Bone marrow (tissue), 2 donors: ENCODE measurements at places on chromosomes 3 and 15.

DNA sequence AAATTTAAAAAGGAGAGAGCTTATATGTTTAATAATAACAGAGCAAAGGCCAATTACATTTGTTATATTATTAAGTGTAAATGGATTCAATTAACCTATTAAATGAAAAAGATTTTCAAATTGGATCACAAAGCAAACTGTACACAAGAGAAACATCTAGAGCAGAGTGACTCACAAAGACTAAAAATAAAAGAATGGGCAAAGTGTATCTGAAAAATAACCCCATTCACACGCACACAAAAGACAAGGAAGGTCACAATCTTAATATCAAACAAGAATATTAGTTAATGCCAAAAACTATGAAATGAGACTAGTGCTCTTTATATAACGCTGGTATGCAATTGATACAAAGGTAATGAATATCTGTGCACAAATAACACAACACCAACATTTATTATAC is 65.7 kb downstream of the MOBP start:
- no peak for DNase-seq

DNA sequence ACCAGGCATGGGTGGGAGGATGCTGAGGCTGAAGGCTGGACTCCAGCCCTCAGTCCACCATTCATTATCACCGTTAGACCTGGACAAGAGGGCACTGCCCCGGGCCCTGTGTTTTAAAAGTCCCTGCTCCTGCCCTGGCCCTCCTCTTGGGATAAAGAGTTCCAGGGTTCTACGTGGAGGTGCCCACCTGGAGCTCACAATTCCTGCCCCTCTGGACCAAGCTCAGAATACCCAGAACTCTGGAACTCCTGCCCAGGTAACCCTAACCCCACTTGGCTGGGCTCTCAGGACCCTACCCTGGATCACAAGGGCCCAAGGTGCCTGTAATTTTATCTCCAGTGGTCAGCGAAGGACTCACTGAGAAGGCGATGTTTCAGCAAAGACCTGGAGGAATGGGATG is 1.2 kb downstream of the CALML4 start:
- DNase-seq = no peak

DNA sequence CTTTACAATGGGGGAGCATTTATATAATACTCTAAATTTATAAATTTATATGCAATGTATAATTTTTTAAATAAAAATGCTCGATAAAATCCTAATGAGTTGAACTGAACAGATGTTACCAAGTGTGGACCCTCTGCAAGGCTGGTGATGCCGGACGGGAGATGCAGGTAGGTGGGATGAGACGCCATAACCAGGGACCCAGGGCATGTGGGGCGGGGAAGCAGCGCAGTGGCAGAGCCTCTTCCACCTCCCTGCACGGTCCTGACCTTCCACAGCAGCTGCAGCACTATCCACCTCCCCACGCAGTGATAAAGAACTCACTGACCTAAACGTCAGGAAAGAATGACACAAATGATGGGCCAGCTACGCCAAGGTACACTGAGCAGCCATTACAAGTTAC is 12.8 kb downstream of the PCSK6 start:
- DNase-seq = no peak

DNA sequence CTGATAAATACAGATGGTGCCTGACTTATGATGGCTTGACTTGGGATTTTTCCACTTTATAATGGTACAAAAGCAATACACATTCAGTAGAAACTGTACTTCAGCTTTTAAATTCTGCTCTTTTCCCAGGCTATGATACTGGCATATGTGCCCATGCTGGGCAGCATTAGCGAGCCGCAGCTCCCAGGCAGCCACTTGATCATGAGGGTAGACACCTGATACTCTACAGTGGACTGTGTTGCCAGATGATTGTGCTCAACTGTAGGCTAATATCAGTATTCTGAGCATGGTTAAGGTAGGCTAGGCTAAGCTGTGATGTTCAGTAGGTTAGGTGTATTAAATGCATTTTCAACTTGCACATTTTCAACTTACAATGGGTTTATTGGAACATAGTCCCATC is 17.7 kb upstream of the FEM1B start:
- no peak for DNase-seq

GRCh38 chr3:58346368-58346767 is 13.7 kb downstream of the PXK start:
- DNase-seq = no peak

DNA sequence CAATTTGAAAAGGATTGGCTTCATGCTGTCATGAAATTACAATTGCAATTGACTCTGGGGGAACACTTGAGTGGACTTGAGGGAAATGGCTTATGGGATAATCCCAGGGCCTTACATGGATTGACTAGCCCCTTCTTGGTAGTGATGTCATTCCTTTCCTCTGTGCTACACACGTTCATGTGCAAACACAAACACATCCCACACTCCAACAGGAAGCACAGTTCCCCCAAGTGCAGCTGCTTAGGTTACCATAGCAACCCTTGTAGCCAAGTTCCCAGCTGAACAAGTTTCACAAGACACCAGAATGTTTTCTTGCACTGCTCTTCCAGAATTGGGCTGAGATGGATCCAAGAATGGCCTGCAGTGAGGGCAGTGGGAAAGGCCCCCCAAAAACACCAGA is 217.0 kb downstream of the ZNF621 start:
- DNase-seq = no peak

DNA sequence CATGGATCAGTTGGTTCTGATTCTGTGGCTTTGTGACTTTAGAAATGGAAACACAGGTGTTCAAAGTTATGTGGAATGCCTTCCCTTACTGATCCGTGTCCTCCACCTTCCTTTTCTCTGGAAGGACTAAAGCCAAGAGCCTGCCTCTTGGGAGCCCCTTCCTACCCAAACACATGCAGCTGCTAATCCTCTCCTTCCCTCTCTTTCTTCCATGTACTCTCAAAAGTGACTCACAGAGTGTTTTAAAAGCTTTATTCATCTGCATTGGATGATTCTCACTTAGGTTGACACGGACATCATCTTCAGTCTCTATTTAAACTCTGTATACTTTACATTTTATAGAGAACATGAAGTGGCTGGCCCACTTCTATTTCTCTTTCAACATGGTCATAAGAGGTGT is 856.5 kb upstream of the ARPP21 start:
- DNase-seq = no peak

- no peak for DNase-seq
Observed at GRCh38 chr3:8491271-8492144, 10.1 kb upstream of the LMCD1 start.

DNA sequence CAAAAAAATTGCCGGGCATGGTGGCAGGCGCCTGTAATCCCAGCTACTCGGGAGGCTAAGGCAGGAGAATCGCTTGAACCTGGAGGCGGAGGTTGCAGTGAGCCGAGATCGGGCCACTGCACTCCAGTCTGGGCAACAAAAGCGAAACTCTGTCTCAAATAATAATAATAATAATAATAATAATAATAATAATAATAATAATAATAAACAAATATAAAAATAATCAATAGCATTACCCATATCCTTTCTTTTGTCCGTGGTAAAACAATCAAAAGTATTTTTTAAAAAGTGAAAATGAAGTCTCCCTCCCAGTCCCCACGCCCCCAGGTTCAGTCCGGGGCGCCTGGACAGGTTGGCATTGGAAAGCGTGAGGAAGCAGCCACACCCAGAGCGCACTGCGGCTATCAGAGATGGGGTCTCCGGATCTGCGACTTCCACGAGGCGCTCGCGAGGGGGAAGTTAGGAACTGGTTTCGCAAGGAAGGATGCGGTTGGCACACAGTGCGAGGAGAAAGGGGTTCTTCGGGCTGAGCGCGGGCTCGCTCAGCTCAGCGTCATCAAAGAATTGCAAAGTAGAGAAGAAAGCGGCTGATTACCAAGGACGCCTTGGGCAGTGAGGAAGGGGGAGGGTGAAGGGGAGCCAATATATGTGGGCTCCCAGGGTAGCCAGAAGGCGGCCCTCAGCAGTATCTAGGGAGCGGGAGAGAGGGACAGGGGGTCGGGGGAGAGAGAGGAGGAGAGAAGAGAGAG is 69.5 kb upstream of the EPHB3 start:
- DNase-seq = peak; percentile 16

- no peak for DNase-seq
Observed at GRCh38 chr3:7205535-7205934, 344.6 kb downstream of the GRM7 start.

DNA sequence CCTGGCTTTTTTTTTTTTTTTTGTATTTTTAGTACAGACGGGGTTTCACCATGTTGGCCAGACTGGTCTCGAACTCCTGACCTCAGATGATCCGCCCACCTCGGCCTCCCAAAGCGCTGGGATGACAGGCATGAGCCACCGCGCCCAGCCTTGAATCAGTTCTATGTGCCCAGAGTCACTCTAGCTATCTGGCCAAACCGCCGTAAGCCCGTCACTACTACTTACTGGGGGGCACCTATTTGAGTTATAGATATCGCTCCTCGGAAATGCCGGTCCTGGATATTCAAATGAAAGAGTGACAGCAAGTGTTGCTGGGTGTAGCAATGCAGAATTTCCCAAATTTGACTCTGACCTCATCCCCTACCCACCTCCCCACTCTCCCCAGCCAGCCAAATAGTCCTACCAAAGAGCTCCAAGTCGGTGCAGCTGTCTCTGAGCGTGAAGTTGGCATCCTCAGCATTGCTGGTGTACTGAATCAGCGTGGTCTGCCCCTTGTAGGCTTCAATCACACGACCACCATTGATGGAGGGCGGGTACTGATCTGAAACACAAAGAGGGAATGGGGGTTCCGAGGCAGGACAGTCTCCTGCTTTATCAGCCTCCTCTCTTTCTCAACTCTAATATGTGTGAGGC is 38.1 kb downstream of the MUC20 start:
- DNase-seq = no peak

DNA sequence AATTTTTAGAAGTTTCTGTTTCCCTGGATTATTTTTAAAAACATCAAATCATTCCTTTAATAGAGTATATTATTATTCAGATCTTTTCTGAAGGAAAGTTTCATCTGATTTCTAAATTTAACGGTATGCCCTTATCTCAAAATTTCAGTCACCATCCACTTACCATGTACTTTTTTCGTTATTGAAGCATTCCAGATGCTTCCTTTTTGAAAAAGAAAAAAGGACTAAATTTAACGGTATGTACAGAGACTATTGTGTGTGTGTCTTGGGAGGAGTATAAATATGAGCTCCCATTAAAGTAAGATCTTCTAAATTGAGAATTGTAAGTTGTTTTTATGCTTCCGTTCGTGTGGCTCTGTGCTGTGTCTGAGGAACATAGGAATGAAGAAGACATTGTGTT is 517.4 kb upstream of the GOLIM4 start:
- DNase-seq = no peak

DNA sequence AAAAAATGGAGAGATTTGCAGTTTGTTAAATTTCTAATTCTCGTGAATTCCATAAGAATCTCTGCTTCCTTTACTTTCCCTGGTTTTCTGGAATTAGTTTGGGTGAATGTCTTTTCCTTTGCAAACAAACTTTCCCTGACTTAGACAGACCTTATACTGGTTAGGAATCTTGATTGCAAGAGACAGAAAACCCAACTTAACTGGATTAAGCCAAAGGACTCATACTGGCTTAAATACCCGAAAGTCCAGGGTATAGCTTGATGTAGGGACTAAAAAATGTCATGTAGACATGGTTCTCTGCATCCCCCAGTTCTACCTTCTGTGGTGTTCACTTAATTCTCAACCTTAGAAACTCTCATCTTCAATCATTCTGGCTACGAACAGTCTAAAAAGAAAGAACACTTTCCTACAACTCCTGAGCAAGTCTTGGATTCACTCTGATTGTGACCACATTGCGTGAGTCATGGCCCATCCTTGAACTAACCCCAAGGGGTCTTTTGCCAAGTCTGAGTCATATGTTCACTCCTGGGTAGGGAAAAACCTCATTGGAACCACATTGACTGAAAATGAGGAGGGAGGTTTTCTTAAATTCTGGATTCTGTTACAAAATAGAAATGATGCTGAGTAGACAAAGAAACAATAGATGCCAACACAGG is 136.0 kb upstream of the DAZL start:
- DNase-seq = no peak

DNA sequence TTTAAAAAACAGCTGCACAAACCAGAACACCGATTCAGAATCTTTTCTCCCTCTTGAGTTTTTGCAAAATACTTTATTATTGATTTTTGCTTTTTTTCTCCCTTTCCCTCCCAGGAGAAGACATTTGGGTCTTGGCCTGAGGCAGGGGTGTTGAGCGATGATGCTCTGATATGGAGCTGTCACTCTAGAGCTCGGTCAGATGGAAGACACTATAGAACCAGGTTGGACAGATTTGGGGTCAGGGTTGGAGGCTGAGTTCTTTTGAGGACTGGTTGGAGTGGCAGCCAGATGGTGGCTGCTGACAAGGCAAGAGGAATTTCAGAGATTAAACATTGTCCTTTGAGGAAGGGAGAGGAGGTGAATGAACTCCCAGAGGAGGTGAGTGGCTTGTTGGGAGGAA is 16.9 kb downstream of the CDAN1 start:
- no peak for DNase-seq

DNA sequence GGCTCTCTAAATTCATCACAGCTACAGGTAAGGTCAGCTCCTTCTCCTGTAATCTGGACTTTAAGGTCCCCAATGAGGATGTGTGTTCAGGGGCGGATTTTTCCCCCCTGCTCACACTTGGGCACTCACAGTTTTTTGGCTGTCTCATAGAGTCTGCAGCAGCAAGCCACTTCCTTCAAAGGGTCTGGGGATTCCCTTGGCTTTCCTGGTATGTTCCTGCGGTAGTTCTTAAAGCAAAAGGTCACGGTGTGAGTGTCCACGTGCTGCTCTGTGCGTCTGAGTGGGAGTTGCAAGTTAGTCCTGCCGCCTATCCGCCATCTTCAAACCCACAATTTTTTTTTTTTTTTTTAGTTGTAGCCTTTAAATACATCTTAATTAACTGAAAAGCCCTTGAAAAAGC is 15.4 kb upstream of the CFAP20DC start:
- DNase-seq = no peak

DNA sequence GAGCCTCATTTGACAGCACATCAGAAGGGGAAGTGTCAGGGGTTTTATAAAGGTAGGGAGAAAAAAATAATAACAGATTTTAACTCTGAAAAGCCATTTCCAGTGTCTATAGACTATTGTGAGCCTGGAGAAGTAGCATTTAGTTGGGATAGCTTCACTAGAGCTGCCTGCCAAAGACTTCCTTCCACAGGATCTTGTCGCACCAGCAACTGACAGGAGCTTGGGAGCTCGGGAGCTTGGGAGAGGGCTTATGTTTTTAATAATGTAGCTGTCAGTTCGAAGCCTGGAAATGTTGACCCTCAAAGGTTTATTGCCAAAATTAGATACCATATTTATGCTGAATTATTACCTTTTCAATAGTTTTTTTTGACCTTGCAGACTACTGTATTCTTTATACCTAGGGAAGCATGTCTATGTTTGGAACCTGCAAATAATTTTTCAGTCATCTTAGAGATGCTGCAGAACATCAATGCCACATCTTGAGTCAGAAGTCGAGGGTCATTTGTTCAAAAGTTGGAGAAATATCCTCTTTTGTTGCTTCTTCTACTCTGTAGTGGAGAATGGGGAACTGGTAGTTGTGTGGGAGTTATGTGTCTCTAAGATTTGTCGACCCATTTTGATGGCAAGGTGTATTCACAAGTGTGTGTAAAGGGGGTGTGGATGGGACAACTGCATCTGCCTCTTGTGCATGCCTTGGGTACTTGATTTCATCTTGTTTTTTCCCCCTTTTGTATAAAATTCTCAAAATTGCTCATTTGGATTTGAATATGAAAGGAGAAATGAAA is 41.7 kb downstream of the ARPP21 start:
- DNase-seq = no peak

GRCh38 chr3:5388091-5388490 is 200.6 kb downstream of the EDEM1 start:
- no peak for DNase-seq
